ENCODE measurements at places on chromosomes 6 and 20. TPM values are rescaled to one million over a fixed set of nuclear protein-coding genes. Genes with fewer than 3 reads are reported as not detected.

GRCh38 chr20:63330940-63331339 lies 30.2 kb downstream of the CHRNA4 start:
- DNase-seq: no peak
- no peaks in the 10 kb centered on the region for H3K4me1 ChIP-seq
- no peak overlapping the region for H3K27ac ChIP-seq
- no peak overlapping the region for H3K4me3 ChIP-seq
- H3K36me3 ChIP-seq: no peaks in the 10 kb centered on the region

- no peaks in the 10 kb centered on the region for H3K4me1 ChIP-seq
- peak overlapping the region; percentile 35 for H3K4me3 ChIP-seq
- no peaks in the 10 kb centered on the region for H3K27me3 ChIP-seq
- no peaks in the 10 kb centered on the region for H3K36me3 ChIP-seq
- DNase-seq: peak; percentile 71
Observed at GRCh38 chr6:26183581-26184366, 96.5 kb downstream of the HFE start.

GRCh38 chr20:60304026-60304590 lies 345.9 kb downstream of the CDH26 start:
- no peaks in the 10 kb centered on the region for H3K27me3 ChIP-seq
- peaks cover 5% of the 10 kb centered on the region for H3K4me1 ChIP-seq
- no peak overlapping the region for H3K4me3 ChIP-seq
- no peak overlapping the region for H3K27ac ChIP-seq
- DNase-seq: no peak

Gene LY6G6C
- total RNA-seq: not detected
